Activated T-helper 1 cell treated with anti-CD3 and anti-CD28 coated beads, Interleukin-2, amount 50 U/mL, for 16 hours (primary cell): ENCODE measurements at places on chromosomes 1 and 21.
A peak's percentile ranks its signal among the peaks of the same experiment; 100 is the strongest.

DNA sequence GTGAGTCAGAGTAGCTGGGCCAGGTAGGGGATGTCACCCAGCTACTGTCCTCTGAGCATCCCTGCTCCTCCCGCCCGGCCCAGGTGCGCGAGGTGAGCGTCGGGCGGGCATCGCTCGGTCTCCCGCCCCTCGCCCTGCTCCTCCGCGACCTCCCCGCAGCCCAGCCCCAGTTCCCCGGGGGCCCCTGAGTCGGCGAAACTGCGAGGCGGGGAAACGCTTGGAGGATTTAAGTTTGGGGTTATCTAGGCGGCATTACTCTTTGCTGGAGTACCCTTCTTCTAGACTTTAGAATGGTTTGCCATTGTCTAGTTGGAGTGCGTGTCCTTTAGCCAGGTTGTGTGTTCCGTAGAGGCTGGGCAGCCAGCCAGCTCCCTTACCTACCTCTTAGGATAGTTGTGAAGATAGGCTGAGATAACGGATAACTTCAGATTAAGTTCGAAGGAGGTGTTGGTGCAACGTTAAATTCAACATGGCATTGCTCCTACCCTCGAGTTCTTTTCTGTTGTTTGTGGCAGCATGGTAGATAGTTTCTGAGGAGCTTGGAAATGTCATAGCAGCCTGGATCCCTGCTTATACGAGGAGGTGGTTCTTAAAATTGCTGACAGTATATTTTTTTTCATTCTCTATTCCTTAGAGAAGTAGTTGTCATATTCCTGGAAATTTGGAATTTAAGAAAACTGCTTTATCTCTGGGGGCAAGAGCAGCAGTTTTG, 697 bp downstream of the AGO3 start:
- DNase-seq, result no peak

- DNase-seq, result no peak
Observed at GRCh38 chr1:200379432-200379757, 30.4 kb downstream of the ZNF281 start.

DNA sequence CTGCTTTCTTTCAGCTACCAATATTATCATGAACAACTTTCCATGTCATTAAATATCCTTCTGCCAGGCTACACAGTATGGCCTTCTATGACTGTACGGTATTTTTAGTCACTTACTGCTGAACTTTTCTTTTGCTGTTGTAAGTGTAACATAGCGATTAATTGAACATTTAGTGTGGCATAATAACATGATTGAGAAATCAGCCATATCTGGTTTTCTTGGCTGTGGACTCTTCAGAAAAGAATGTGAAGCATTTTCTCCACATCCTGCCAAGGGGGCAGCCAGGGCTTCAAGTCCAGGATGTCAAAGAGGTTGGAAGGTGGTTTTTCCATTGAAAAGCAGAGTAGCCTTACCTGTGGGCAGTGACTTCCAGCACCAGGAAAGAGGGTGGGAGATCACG, 8.8 kb upstream of the AHCYL1 start:
- no peak for DNase-seq

DNA sequence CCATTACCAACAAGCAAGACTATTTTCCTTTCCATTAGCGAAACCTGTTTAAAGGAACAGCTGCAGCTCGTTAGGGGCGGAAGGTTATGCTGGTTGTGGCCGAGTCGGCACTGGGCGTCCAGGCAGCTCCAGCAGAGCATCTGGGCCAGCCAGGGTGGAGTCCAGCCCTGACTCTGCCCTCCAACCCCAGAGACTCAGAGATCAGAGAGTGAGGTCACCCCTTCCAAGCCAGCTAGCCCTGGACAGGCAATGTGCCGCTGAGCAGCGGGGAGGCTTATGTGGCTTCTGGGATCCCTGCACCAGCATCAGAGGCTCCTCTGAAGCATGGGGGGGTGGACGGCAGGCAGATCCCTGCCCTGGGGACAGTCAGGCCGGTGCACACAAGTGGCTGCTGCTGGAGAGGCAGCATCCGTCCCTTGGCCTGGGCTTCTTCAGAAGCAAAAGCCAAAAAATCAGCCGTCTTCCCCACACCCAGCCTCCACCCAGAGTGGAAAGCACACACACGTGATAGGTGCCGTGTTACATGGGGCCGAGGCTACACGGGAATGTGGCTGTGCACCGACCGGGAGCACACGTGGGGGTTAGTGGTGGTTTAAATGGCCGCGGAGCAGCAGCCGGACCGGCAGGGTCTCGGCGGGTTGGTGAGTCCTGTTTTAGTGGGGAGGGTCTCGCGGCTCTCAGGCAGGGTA, 30.1 kb downstream of the SLC66A1 start:
- no peak for DNase-seq

GRCh38 chr21:24826822-24827221, 780.5 kb downstream of the MRPL39 start:
- DNase-seq, result no peak

GRCh38 chr1:49052102-49052501, 275.4 kb upstream of the BEND5 start:
- DNase-seq, result no peak

- DNase-seq, result no peak
Observed at GRCh38 chr1:228755800-228756199, 20.5 kb downstream of the RHOU start.

GRCh38 chr1:25914074-25914995, 8.1 kb upstream of the STMN1 start:
- DNase-seq, result no peak

GRCh38 chr1:58584082-58584895, 7.2 kb upstream of the TACSTD2 start:
- no peak for DNase-seq

GRCh38 chr1:26158271-26158907, 490 bp upstream of the FAM110D start:
- no peak for DNase-seq

GRCh38 chr1:160451119-160451858, 50.9 kb downstream of the VANGL2 start:
- no peak for DNase-seq

GRCh38 chr21:36388096-36388495, 2.9 kb downstream of the CHAF1B start:
- DNase-seq, result no peak

GRCh38 chr1:160260406-160261382, 1.7 kb downstream of the DCAF8 start:
- no peak for DNase-seq

DNA sequence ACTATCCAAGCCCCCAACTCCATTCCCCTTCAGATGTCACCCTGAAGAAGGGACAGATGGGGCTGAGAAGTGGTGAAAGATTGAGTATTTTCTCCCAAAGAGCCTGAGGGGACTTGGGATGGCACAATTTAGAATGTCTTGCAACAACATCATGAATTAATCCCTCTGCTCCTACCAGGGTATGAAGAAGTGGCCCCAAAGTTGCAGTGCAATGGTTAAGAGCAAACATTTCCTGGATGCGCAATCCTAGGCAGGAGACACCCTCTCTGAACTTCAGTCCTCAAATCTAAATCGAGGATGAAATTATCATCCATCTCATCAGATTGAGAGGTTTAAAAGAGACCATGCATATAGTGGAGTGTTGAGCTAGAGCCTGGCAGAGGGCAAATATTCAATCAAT, 28.6 kb upstream of the CITED4 start:
- no peak for DNase-seq

DNA sequence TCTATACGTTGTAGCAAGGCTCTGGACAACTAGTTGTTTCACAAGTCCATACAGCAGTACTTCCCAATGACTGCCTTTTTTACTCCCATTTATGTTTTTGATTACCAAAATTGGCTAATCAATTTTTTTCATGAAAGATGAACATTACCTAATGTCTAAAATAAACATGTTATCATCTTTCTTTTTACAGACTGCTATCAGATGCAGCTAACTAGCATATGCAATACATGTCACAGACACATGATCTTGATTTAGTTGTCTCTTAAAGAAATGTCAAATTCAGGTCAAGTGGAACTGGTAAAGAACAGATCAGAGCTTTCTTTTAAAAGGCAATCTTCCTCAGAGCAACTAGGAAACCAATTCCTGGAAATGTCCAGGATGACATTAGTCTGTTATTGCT, 630 bp upstream of the DBT start:
- no peak for DNase-seq

DNA sequence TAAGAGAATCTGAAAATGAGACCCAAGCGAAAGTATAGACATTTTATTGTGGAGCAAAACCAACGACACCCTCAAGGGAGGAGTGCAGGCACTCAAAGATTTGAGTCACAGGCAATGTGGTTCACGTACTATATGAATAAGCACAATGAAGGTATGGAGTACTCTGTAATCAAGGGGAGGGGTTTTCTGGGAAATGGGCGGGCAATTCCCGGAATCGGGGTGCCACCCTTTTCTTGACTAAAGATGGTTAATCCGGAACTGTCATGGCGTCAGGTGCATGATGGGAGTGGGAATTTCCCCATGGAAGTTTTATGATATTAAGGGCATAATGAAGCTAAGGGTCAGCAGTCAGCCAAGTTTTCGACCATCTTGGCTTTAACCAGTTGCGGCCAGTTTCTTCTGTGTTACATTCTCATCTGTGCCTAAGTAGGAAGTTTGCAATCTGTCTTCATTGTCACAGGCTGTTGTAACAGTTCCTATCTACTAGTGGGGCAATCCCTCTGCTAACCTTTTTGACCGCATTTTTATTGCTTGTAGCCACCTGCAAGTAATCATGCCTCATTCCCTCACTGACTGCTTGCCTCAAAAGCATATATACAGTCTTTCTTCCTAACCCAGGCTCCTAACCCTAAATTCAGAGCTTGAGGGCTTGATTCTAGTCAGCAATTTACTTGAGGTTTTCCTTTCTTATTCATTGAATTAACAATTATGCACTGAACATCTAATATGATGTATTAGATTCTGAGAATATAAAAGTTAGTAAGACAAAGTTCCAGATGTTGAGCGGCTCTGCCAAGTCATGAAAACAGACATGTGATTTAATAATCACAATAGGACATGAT, 775 bp upstream of the AIM2 start:
- peak; percentile 93 for DNase-seq

- DNase-seq, result no peak
Observed at GRCh38 chr1:46193285-46193684, 4.9 kb downstream of the POMGNT1 start.

GRCh38 chr1:175841738-175842187, 98.4 kb upstream of the TNR start:
- no peak for DNase-seq

GRCh38 chr1:211326140-211326527, 499 bp upstream of the TRAF5 start:
- DNase-seq, result no peak

GRCh38 chr1:8121261-8122159, 95.4 kb upstream of the ERRFI1 start:
- DNase-seq, result no peak

DNA sequence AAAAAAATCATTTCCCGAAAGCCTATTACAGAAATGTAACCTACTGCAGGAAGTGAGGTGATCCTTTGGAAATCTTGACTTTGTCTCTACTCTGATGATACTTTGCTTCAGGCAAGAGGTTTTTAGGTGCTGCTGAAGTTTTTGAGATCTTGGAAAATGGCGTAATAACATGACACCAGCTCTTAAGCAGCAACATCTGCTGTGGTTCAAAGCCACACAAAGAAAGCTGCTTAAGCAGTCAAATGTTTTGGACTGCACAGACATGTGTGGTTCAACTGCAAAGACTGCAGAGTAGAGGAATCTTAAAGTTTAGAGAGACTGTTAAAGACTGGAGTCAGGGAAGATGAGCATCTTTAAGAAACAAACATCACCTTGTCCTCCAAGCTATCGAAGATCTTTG, 139.0 kb downstream of the RASAL2 start:
- no peak for DNase-seq

- DNase-seq, result no peak
Observed at GRCh38 chr1:59577774-59578173, 237.0 kb upstream of the HOOK1 start.

GRCh38 chr1:196997423-196997822, 20.1 kb downstream of the CFHR5 start:
- DNase-seq, result no peak

GRCh38 chr1:106049595-106049994, 1006.9 kb upstream of the PRMT6 start:
- DNase-seq, result no peak

GRCh38 chr1:193726722-193727121, 540.3 kb upstream of the B3GALT2 start:
- DNase-seq, result no peak

DNA sequence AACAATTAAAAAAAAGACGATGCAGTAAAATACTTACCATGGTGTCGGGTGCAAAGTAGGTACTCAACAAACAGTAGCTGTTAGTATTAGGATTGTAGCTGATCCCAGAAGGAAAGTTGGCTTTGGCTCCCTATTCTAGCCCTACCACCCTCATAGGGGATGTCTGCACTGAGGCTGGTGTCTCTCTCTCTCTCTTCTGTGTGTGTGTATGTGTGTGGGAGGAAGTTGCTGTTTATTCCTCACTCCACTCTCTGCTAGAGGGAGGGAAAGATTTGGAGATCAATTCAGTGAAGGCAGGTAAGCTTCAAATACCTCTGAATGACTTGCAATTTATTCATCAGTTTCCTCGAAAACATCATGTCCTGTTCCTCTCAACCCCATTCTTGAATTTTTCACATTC, 124.4 kb downstream of the PTPRU start:
- DNase-seq, result no peak

DNA sequence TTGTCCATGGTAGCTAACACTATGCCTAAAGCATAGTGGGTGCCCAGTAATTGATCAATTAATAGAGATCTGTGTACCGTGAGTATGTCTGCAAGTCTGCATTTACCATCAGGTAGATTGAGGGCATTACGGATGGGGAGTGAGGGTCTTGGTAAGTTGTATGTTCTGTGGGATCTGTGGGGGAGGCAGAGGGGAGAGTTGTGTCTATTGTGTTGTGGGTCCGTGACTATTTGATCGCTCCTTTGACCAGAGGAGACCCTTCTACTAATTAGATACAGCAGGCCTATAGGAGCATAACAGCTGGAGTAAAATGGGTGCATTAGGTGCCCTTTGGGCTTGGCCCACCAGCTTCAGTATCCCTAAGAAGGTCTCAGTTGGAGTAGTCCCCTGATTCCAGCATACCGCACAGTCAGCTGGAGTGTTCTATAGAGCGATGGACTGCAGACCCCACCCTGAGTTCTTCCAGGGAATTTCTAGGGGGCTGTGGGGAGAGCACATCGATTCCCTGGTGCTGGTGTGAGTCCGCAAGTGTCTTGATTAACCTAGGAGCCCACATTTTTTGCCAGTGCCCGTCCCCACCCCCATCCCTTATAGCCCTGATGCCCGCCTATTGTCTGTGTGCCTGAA, 55.9 kb downstream of the RHBG start:
- no peak for DNase-seq

DNA sequence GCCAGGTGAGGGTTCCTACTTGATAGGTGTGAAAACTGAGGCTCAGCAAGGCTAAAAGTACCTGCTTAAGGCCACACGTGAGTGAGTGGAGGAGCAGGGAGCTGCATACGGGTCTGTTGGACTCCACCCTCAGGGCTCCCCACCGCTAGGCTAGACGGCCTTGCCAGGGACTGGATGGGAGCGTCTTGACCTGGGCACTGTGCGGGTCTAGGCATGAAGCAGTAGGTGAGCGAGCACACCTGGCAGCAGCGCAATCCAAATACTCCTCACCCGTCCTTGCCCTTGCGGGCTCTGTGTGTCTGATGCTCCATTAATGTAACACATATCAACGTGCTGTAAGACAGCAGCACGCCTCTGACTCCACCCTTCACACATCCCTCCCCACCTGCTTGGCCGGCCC, 94.0 kb downstream of the LACTBL1 start:
- DNase-seq, result no peak

- DNase-seq, result no peak
Observed at GRCh38 chr1:109984190-109984455, 442 bp upstream of the AHCYL1 start.

GRCh38 chr1:88973520-88974137, 18.8 kb downstream of the KYAT3 start:
- DNase-seq, result no peak
